Activated naive CD8-positive, alpha-beta T cell treated with anti-CD3 and anti-CD28 coated beads, Interleukin-2, amount 50 U/mL, for 24 hours (primary cell): ENCODE measurements at places on chromosomes 6 and 20.

GRCh38 chr6:55405474-55406235 lies 78.4 kb downstream of the GFRAL start:
- no peak for DNase-seq

- no peak for DNase-seq
Observed at GRCh38 chr6:111870051-111870741, 3.1 kb downstream of the FYN start.

GRCh38 chr6:119527231-119527578 lies 177.6 kb upstream of the MAN1A1 start:
- DNase-seq, result no peak

GRCh38 chr20:19992996-19993908 lies 23.9 kb upstream of the NAA20 start:
- DNase-seq, result no peak

GRCh38 chr6:150373260-150373701 lies 4.5 kb downstream of the IYD start:
- no peak for DNase-seq

- DNase-seq, result no peak
Observed at GRCh38 chr20:58886546-58886945, 34.0 kb downstream of the GNAS start.

GRCh38 chr6:109770779-109771178 lies 79.7 kb downstream of the FIG4 start:
- DNase-seq, result no peak

DNA sequence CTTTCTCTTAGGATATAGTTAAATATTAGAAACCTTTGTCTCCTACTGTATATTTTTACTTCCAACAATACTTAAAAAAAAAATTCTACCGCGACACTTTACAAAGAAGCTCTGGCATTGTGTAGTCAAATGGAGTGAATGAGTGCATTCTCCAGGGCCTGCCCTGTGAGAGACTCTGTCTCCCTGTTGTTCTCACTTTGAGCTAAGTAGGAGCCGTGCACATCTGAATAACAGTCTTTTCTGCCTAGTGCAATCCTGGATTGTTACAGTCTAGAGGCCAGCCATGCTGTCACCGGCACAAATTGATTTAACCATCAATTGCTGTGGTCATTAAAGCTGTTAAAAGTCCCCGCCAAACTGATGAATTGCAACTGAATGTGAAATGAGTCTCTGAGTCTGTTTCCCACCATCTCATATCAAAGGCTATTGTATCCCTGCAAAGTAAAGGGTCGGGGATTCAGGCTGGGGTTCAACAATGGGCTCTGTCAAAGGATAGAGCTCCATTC lies 156.0 kb downstream of the RFPL4B start:
- DNase-seq, result no peak

GRCh38 chr6:139198529-139199288 lies 63.8 kb downstream of the HECA start:
- DNase-seq, result no peak

GRCh38 chr6:44475779-44476434 lies 88.4 kb downstream of the CDC5L start:
- DNase-seq, result peak; percentile 77
